ENCODE measurements at places on chromosomes 1 and 21.

DNA sequence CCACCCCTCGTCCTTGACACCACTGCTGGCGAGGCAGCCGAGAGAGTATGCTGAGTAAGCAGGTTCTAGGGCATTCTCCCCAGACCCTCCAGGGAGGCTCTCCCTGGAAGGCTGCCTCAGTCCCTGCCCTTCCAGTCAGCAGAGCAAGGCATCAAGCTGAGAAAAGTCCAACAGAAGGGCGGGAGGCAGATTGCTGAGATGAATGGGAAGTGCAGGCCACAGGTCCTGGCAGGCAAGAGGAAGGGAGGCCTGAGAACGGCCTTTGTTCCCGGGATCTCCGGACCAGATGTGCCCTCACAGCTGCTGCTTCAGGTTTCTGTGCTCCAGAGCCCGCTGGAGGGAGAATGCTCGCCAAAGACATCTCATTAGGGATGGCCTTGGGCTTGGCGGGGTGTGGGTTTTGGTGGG lies 270.0 kb upstream of the VAMP3 start:
- no peak for DNase-seq

DNA sequence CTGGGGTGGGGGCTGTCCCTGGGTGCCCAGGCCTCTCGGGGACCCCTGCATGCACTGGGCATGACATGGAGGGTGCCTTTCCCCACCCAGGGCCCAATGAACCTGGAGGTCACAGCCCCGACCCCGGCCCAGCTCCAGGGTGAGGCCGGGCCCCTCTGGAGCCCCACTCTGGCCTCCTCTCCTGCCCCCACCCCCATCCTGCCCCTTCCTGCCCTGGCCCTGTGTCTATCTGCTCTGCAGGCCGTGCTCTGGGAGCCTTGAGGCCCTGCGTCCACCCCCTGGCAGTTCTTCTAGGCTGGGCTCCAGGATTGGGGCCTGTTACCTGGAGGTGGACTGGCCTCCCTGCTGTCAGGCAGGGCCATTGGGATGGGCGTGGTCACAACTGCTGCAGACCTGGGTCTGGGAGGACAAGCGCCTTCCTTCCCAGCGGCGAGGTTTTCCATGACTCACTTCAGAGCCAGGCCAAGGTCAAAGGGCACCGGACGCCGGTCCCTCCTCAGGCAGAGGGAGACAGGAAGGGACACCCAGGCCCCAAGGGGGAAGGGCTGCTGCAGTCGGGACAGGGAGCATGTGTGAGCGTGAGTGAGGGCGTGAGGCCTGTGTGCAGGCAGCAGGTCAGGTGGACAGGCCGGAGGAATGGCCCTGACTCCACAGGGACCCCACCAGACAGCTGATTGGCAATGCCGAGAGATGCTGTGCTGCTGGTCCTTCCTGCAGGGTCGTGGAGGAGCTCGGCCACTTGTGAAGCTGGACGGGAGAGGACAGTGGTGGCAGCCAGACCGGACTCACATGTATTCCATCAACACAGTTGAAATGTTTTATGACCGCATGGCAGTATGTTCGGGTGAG lies 31.1 kb upstream of the POFUT2 start:
- no peak for DNase-seq

DNA sequence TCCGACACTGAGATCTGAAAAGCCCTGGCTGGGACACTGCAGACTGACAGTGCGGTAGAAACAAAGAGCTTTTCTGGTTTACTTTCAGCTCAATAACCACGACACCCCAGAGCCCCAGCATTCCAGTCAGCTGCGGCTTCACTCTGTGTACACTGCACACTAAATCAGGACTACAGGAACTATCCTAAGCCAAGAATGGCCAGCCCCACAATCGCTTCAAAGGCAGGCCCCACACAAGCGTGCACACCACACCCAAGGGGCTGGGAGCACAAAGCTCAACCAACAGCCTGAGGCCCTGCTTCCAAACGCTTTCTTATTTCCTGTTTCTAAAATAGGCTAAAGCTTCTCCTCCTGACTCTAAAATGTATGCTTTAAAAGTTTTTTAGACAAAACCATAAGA lies 28.4 kb downstream of the URB1 start:
- DNase-seq = no peak

DNA sequence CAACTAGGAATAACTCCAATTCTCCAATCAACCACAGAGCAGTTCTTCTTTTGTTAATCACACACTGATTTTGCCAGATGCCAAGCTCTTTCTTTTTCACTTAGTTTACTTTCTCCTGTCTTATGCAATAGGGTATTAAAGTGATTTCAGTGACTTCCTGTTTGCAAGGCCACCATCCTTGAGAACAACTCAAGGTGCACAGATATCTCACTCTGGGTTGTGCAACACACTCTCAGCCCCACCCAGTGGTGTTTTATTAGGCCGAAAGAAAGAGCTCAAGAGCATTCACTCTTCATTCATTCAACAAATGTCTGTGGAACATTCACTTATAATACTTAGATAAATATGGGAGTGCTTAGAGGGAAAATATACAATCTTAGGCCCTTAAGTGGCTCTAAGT lies 352.5 kb downstream of the ZNF326 start:
- DNase-seq = no peak

DNA sequence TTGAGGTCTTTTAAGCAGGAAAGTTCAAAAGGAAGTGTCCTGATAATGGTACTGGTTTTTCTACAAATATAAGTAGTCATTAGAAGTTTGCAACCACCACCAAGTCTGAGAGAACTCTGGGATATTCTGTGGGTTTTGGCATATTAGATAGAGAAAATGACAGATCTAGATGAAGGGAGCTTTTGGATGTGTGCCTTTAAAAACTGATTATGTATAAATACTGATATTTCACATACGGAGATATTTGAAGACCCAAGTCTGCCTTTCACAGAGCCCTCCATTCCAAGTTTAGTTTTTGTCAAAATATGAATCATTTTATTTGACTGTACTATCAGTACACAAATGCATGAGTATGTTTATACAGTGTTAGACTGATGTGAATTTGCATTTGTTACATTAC lies 48.6 kb downstream of the DPH5 start:
- DNase-seq = no peak

- DNase-seq = no peak
Observed at GRCh38 chr1:62038594-62039284, 155.9 kb upstream of the L1TD1 start.

DNA sequence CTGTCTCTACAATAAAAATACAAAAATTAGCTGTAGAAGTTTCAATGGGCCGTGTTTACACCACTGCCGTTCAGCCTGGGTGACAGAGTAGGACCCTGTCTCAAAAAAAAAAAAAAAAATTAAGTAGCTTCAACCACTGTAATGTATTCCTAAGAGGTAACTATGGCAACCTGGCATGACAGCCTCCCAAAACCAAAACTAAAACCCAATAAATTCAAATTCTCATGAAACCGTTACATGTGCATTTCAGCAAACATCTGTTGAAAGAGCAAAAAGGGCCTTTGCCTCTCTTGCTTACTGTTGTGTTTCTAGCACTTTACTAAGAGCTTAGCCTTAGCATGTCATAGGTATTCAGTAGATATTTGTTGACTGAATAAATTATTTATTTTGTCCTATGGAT lies 33.5 kb downstream of the ODR4 start:
- DNase-seq = no peak

GRCh38 chr1:211329764-211330201 lies 3.1 kb downstream of the TRAF5 start:
- DNase-seq = no peak

GRCh38 chr1:222821239-222821638 lies 6.4 kb downstream of the DISP1 start:
- no peak for DNase-seq

DNA sequence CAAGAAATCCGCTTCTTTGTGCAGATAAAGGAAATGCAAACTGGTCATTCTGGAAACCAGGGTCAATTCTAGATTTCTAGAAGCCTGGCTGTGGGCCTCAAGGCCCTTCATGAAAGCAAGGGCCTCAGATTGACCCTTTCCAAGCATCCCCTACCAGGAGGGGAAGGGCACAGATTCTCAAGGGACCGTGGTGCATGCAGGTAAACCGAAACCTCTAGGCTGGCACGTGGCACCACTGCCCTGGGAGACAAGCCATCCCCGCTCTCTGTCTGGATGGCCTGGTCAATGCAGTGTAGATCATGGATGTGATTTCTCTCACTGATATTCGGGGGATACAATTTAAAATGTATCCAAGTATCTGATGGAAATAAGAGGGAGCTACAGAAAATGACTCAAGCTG lies 69.4 kb downstream of the TOMM20 start:
- DNase-seq = no peak

GRCh38 chr1:39529901-39530535 lies 38.6 kb downstream of the BMP8A start:
- no peak for DNase-seq

GRCh38 chr1:167509587-167509986 lies 8.7 kb downstream of the CD247 start:
- DNase-seq = no peak

DNA sequence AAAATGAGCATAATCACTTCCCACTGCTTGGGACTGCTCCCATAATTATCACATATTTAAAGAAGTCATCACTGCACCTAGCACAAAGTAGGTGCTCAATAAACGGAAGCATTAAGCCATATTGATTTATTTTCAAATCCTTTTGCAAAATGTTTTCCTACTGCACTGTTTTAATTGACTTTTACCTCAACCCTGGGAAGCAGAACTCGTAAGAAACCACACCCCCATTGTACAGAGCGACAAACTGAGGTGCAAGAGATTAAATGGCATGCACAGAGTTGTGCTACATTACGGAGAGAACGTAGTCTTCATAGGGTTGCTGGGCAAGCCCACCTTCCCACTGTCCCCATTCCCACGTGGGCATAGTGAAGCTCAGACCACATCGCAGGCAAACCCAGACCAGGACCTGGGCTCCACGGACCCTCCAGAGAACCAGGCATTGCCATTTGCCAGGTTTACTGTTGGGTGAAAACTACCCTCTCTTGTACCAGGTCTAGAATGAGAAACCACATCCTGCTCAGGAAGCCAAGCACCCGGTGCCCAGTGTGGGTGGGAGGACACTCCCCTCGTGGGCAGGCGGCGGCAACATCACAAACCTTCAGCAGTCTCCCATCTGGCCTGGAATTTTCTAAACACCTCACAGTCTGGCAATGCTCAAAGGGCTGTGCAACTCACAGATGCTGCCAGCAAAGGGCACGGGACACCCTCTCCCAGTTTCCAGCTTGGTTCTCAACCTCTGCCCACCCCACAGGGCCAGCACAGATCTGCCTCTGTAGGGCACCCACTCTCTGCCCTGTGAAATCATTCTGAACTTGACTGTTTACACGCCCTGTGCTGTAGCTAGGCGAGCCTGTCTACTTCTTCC lies 8.2 kb downstream of the IFFO2 start:
- peak; percentile 45 for DNase-seq

DNA sequence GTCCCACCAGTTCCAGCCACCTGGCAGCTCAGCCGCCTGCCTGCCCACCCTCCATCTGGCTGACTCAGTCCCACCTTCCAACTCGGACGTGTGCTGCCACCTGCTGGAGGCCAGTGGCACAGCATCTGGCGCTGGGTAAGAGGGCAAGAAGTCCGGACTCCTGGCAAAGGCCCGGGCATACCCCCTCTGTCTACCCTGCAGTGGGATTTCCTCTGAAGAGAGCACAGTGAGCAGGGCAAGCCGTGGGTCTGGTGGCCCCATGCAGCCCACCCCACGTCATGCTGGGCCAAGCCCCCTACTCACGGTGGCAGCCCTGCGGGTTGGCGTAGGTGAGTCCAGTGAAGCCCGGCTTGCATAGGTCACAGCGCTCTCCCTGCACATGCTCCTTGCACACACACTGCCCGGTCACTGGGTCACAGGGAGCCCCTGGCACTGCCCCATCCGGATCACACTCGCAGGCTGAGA lies 24.5 kb downstream of the LAMB3 start:
- peak; percentile 73 for DNase-seq

DNA sequence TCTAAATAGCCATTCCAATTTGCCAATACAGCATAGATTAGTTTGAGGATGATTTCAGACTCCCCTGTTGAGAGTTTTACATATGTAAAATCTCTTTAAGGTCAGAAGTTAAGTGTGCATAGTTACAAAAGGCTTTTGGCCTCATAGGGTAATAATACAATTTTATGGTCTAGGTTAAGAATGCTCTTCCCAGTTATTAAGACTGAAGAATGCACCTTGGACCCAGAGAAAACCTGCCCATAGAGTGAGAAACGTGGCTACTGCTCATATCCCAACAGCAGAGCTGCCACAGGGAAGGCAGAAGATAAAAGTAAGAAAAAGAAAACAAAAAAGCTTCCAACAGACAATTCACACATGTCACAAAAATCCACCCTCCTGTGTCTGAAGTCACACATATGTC lies 255.9 kb downstream of the LMO4 start:
- DNase-seq = no peak

- no peak for DNase-seq
Observed at GRCh38 chr21:36183144-36183795, 26.6 kb downstream of the DOP1B start.

GRCh38 chr1:164790081-164790480 lies 231.1 kb downstream of the PBX1 start:
- no peak for DNase-seq

DNA sequence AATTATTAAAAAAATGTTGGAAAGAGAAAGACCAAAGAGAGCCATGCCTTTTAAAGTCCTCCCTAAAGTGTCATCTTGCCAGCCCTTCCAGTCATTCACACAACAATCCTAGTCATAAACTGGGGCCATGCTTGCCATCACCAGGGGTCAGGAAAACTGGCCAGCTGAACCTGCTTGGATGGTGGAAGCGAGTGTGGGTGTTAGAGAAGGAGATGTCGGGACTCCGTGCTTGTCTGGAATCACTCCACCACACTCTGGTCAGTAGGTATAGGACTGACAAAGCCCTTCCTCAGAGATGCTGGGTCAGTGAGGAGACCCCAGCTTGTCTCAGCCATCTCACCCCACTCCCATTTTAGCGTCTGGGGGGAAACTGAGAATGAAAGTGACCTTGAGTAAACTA lies 3.3 kb upstream of the HAPLN2 start:
- no peak for DNase-seq

DNA sequence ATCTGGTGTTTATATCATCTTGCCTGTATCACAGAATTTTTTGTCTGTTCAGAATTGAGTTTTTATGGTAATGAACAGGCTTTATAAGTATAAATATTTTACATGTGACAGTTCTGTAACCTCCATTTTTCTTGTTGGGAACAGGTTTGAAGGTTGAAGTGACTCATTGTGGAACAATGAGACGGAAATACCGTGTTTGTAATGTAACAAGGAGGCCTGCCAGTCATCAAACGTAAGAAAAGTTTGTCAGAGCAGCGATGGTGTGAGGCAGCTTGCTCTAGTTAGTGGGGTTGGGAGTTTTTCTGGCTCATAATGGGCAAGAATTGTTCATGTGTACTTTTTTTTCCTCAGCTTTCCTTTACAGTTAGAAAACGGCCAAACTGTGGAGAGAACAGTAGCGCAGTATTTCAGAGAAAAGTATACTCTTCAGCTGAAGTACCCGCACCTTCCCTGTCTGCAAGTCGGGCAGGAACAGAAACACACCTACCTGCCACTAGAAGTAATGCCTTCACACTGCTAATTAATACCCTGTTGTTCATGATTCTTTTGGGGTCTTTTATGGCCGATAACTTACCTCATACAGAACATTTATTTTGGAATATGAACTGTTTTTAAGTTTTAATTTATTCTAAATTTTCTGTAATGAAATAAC lies 75.2 kb upstream of the TEKT2 start:
- DNase-seq = no peak

- no peak for DNase-seq
Observed at GRCh38 chr1:150021191-150021694, 10.7 kb upstream of the OTUD7B start.

All from activated T-cell treated with anti-CD3 and anti-CD28 coated beads for 4 hours (primary cell).